ENCODE measurements at places on chromosomes 11 and 22. TPM values are rescaled to one million over a fixed set of nuclear protein-coding genes. Genes with fewer than 3 reads are reported as not detected.
A peak's percentile ranks its signal among the peaks of the same experiment; 100 is the strongest.

Gene TMPRSS6
- total RNA-seq = not detected

Gene INSC
- 6.2 TPM for total RNA-seq

Gene GLB1L3
- total RNA-seq = not detected

Gene ART1
- not detected for total RNA-seq

Gene OR6A2
- total RNA-seq = not detected

Gene DGCR8
- 31.0 TPM for total RNA-seq

DNA sequence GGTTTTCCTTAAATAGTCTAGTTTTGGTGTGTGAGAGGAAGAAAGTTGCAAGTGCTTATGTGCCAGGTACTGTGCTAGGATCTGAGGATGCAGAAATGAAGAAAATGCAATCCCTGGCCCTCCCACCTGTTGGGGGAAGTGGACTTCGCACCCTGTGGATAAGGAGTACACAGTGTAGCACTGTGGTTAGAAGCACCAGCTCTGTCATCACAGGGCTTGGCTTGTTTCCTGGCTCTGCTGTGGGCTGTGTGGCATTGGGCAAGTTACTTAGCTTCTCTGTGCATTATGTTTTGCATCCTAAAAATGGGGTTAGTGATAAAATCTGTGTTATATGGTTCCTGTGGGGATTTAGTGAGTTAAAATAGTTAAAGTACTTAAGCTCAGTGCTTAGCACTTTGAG is 68.2 kb downstream of the ENDOD1 start:
- no peak for DNase-seq

GRCh38 chr11:11786234-11786633 is 55.5 kb upstream of the USP47 start:
- DNase-seq = no peak

- no peak for DNase-seq
These were observed 21.2 kb upstream of the BLID start for GRCh38 chr11:122137078-122137793.

DNA sequence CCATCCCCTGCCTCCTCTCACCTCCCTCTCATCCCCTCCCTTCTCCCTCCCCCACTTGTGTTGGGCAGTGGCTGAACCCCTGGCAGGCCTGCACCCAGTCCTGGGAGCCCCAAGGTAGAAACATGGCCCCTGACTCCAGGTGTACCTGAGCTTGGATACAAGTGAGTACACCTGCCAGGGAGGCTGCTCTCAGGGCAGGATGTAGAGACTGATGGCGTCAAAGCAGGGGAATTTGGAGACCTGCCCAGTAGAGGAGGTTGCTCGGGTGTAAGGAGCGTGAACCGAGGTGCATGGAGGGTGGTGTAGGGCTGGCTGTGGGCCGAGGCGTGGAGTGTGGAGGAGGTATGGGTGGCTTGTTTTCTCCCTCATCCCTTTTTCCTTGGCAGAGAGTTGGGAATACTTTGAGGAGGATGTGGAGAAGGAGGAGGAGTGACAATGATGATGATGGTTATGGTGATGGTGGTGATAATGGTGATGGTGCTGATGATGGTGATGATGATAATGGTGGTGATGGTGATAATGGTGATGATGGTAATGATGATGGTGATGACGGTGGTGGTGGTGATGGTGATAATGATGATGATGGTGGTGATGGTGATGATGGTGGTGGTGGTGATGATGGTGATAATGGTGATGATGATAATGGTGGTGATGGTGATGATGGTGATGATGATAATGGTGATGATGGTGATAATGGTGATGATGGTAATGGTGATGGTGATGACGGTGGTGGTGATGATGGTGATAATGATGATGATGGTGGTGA is 12.3 kb downstream of the MRGPRG start:
- DNase-seq = no peak

DNA sequence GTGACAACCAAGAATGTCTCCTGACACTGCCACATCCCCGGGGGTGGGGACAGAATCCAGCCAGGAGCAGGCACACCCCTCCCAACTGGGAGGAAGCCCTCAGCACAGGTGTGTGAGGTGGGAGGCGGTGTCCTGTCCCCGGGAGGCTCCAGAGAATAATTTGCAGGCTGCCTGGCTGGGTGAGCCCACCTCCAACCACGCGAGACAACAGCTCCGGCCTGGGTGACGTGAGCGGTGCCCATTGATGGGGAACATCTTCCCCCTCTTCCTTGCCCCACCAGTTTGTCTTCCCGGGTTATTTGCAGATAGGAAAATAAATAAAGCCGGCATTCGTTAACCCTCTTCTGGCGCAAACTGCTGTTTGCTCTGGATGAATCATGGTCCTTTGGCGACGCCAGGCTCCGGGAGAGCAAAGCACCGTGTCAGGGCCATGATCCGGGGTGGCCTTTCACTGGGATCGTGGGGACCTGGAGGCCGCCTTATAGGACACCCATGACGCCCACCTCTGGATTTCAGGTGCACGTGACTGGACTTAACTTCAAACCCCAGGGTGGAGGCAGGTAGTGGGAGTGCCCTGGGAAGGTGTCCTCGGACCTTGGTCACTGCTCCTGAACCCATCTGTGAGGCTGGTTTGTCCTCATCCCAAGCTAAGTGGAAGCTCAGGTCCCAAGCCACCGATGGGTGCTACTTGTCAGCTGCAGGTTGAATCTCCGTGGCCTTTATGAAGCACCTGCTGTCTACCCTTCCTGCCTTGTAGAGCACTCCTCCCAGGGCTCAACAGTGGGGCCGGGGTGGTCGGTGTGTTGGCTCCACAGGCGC is 13.9 kb downstream of the CCND1 start:
- DNase-seq = peak; percentile 52

GRCh38 chr11:86116386-86116726 is 47.5 kb upstream of the PICALM start:
- peak; percentile 58 for DNase-seq

DNA sequence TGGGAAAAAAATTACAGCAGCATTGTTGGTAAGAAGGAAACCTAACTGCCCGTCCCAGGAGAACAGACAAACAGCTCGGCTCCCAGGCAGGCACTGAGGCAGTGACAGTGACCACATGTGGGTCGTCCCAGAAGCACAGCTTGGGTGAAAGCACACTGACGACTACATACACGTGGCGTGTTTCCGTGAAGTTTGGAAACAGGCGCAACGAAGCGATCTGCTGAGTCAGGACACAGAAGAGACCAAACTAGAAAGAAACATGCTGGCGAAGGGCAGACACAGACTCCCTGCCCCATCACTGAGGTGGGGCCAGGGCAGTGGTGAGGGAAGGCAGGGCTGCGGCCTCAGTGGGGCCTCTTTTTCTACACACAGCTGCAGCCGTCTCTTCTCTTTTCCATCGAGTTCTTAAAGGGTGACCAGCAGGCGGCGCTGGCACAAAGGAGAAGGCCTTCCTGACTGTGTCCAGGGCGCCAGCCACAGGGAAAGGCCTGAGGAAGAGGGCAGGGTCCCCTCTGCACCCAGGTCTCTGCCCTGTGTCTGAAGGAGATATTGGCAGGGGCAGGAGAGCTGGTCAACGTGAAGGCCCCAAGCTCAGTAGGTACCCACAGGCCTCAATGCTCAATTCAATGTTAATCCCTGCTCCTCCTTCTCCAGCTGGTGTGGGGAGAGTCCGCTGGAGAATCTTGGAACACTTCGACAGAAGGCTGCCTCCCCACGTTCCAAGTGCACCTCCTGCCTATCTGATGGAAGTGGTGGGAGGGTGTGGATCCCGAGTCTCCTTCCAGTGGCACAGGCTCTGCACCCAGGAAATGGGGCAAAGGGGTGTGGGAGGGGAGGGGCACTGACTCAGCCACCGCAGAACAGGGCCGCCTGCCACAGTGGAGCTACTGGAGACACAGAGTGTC is 19.9 kb downstream of the CARS1 start:
- DNase-seq = peak; percentile 49

- DNase-seq = no peak
These were observed 42.8 kb downstream of the ETS1 start for GRCh38 chr11:128544471-128545051.

DNA sequence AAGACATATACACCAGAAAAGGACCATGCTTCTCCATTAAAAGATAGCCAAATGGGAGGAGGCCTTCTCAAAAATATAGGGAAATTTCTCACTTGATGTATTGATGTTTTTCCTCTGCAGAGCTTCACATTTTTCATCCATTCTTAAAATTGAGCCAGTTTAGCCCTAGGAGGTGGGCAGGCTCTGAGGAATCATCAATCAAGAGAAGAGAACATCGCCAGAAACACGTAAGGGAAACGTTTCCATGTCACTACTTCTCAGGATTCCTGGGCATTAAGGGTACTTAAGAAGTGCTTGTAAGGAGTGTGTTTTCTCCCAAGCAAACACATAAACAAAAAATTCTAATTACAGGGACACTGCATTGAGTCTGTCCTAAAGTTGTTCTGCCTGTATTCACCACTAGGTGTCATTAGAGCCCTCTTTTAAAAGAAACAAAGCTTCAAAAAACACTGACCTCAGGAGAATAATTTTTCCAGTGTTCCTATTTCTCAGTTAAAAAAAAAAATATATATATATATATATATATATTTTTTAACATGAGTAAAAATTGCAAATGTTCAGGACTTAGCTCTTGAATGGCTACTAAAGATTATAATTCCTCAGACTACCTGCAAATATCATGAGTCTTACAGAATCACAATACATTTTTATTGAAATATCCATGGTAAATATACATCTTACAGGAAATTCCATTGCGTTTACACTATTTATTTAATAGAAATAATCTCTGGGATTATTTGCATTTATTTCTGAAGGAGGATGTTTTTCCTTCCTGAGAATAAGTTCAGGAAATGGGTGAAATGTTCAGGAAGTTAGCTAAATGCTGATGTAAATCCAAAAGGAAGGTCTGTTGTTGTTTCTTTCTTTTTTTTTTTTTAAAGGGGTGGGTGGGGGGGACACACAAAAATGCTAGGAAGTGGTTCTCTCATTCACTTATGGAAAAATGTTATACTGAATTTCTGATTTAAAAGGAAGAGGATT is 16.0 kb downstream of the FZD4 start:
- DNase-seq = no peak

DNA sequence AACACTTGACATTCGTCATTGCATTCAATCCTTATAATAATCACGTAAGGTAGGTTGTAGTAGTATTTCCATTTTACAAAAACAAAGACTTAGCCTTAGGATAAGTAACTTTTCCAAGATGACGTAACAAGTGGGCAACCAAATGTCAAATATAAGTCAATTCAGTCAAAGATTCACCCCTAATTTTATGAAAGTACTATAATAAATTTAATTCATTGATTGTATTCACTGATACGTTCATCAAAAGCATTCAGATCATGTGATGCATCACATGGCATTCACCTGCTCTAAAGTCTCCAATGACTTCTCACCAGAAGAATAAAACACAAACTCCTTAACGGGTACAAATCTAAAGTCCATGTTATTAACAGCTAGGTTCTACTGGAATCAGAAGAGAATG is 2.1 kb downstream of the KIF18A start:
- no peak for DNase-seq

DNA sequence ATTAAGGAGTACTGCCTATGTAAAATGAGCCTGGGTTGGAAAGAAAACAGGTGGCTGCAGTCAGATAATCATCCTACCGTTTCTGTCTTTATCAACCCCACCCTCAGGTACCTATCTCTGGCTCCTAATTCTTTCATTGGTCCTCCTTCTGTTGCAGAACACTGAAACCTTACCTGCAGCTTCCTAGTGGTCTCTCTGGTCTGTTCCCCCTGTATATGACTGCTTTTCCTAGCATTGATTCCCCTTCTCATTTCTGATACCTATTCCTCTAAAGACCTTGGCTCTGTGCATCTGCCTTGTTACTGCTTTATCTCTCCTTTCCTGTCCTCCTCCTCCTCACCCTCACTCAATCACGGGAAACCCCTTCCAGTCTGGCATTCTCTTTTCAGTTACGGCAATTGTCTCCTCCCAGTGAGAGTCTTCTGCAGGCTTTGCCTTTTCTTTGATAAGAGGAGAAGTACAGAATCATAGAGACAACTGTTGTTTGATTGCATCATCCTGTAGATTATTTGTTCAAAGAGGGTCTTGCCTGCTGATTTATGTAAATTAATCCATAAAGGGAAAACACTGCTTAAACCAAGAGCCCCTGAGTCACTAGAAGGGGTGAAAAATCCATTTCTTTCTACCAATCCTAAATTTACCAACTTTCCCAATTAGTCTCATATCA is 301.2 kb downstream of the AASDHPPT start:
- DNase-seq = no peak

DNA sequence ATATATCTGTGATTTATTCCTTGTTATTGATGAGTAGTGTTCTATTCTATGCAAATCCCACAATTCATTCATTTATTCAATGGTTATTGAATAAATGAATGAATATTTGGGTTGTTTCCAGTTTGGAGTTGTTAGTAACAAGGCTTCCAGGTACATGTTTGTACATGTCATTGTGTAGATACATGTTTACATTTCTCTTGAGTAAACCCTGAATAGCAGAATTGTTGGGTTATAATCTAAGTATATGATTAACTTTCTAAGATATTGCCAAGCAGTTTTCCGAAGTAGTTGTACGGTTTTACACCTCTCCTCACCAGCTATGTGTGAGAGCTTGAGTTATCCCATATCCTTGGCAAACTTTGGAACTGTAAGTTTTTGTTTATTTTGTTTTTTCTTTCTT is 18.5 kb upstream of the OR8G1 start:
- no peak for DNase-seq

DNA sequence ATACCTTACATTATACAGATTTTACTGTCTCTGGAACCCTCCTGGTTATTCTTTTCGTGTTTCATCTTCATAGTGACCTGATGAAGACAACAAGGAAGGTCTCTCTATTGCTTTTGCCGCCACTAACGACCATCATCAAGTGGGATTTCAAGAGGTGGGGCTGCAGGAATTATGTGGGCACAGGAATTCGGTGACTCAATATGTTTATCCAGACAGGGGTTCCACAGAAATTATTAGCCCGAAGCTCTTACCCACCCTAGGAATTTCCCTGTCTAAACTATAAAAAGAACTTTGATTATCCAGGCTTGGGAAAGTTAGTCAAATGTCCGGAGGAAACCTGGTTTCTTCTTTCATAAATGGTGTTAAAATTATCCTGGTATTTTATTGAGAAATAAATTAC is 566.8 kb upstream of the TENM4 start:
- DNase-seq = no peak

- DNase-seq = no peak
These were observed 5.7 kb downstream of the TMEM184B start for GRCh38 chr22:38267086-38267485.

- no peak for DNase-seq
These were observed 254.6 kb upstream of the LRRC4C start for GRCh38 chr11:41714101-41714500.

- no peak for DNase-seq
These were observed 4.7 kb downstream of the DDIAS start for GRCh38 chr11:82906236-82906635.

DNA sequence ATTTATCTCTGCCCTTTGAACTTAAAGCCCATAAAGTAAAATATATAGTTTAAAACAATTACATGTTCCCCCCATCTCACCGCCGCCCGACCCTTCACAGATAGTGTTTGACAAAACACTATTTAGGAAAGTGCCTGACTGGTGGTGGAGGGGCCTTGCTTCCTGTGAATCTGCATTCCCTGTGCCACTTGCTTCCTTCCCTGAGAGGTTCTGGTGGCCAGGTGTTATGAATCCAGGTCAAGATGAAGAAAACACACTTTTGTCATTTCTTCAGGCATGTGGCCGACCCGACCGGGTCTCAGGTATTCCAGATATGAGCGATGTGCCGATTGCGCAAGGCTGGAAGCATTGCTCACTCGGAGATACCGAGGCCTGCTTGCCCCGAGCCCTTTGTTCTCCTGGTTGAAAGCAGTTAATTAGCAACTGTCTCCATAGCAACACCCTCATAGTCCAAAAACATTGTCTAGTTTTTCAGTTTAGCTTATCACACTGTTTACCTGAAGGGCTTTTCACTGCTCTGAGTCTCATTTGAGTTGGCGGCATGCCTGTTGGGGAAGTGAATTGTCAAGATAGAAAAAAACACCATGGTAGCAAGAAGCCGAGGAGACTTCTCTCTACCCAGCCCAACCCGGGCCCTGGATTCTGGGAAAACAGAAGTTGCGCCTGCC is 128.3 kb downstream of the TEAD1 start:
- peak; percentile 29 for DNase-seq

Data from MG63 (cell line).